Ascending aorta (tissue), 2 donors: ENCODE measurements at places on chromosomes 4 and X.

DNA sequence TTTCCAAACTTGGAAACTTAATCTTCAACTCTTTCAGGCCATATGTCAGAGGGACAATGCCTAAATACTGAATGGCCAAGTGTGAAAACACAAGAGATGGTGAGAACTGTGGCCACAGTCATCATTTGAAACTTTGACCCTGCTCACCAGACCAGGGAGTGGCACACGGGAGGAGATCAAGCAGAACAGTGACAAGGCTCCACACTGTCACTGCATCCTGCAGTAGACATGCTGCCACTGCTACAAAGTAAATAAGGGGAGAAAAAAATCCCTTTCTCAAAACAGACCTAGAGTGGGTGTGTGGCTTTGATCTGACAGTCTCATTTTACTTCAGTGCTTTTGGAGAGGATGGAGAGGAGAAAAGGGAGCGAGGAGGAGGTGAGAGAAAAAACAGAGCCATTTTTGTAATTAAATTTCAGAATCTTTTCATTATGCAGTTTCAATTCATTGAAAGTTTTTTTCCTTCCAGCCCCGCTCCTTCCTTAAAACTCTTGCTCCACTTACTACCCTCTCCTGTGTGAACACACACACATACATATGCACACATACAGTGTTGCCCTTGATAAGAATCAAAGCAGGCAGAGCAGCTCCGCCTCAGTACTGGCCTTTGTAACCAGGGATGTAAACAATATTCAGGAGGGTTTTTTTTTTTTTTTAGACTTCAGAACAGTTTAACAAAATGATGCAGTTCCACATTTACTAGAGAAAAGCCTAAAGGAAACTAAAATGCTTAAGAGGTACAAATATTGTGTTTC is 34.4 kb downstream of the NEXMIF start:
- DNase-seq, result no peak
- H3K36me3 ChIP-seq, result no peaks in the 10 kb centered on the region
- no peaks in the 10 kb centered on the region for H3K4me1 ChIP-seq
- no peak overlapping the region for H3K27ac ChIP-seq
- H3K4me3 ChIP-seq, result no peak overlapping the region

GRCh38 chrX:124540474-124540873 is 194.1 kb downstream of the SH2D1A start:
- no peaks in the 10 kb centered on the region for H3K36me3 ChIP-seq
- no peaks in the 10 kb centered on the region for H3K27me3 ChIP-seq
- H3K4me3 ChIP-seq, result no peak overlapping the region
- DNase-seq, result no peak
- H3K4me1 ChIP-seq, result no peaks in the 10 kb centered on the region

GRCh38 chrX:10618961-10619360 is 1.4 kb downstream of the MID1 start:
- H3K27ac ChIP-seq, result no peak overlapping the region
- H3K36me3 ChIP-seq, result no peaks in the 10 kb centered on the region
- no peaks in the 10 kb centered on the region for H3K27me3 ChIP-seq
- DNase-seq, result no peak
- H3K4me3 ChIP-seq, result peak overlapping the region; percentile 61
- H3K4me1 ChIP-seq, result no peaks in the 10 kb centered on the region

- no peak overlapping the region for H3K27ac ChIP-seq
- H3K36me3 ChIP-seq, result no peaks in the 10 kb centered on the region
- no peak for DNase-seq
- H3K4me1 ChIP-seq, result no peaks in the 10 kb centered on the region
- no peaks in the 10 kb centered on the region for H3K27me3 ChIP-seq
Observed at GRCh38 chr4:76539979-76540378, 105.0 kb downstream of the SHROOM3 start.

DNA sequence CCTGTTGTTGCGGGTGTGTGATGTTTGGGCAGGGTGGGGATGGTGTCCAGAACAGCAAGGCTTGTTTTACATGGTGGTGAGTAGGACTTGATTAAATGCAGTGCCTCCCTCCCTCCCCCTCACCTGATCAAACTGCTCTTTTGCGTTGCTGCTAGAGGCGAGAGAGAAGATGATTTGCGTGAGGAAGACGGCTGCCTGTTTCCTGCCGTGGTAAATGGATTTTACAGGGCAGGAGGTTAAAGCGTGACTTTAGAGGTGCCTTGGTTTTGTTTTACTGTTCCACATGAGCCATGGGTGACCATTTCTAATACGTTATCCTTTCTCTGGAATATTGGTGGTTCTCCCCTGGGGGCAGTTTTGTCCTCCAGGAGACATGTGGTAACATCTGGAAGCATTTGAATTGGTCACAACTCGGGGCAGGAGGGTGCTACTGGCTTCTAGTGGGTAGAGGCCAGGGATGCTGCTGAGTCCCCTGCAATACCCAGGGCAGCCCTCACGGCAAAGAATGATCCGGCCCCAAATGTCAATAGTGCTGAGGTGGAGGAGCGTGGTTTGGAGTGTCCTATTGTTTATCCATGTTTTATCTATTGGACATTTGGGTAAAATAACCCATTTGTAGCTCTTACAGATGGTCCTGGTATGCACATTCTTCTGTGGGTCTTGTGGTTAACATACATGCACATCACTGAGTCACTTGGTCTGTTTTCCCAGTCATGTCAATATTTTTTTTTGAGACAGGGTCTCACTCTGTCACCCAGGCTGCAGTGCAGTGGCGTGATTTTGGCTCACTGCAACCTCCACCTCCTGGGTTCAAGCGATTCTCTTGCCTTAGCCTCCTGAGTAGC is 73.7 kb downstream of the SHROOM2 start:
- no peak for DNase-seq
- H3K27ac ChIP-seq, result no peak overlapping the region
- no peaks in the 10 kb centered on the region for H3K36me3 ChIP-seq
- no peak overlapping the region for H3K4me3 ChIP-seq

- DNase-seq, result no peak
- H3K27ac ChIP-seq, result no peak overlapping the region
Observed at GRCh38 chrX:68345025-68345424, 88.3 kb downstream of the OPHN1 start.

DNA sequence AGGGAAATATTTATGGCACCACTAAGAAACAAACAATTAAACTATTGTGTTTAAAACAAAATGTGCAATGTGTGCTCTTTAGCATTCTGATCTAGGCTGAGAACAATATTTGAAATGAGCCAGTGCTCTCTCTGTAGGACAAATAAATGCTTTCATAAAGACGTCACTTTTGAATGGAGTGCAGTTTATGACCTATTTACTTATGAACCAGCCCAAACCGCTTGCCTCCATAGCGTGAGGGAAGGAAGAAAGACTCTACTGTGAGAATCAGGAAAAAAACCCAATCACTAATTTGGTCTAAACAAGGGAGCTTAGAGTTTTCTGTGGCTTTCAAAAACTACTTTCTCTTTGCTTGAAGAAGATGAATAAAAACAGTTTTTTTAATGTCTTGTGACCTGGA is 39.4 kb downstream of the SAT1 start:
- H3K27me3 ChIP-seq, result no peaks in the 10 kb centered on the region
- no peak for DNase-seq
- no peaks in the 10 kb centered on the region for H3K4me1 ChIP-seq
- no peak overlapping the region for H3K27ac ChIP-seq
